NCI-H82 (cell line): ENCODE measurements at places on chromosomes 7 and 10.

- peak; percentile 49 for DNase-seq
Observed at GRCh38 chr7:128404143-128404681, 5.6 kb downstream of the IMPDH1 start.

- no peak for DNase-seq
Observed at GRCh38 chr7:78151229-78151628, 352.7 kb downstream of the PHTF2 start.

DNA sequence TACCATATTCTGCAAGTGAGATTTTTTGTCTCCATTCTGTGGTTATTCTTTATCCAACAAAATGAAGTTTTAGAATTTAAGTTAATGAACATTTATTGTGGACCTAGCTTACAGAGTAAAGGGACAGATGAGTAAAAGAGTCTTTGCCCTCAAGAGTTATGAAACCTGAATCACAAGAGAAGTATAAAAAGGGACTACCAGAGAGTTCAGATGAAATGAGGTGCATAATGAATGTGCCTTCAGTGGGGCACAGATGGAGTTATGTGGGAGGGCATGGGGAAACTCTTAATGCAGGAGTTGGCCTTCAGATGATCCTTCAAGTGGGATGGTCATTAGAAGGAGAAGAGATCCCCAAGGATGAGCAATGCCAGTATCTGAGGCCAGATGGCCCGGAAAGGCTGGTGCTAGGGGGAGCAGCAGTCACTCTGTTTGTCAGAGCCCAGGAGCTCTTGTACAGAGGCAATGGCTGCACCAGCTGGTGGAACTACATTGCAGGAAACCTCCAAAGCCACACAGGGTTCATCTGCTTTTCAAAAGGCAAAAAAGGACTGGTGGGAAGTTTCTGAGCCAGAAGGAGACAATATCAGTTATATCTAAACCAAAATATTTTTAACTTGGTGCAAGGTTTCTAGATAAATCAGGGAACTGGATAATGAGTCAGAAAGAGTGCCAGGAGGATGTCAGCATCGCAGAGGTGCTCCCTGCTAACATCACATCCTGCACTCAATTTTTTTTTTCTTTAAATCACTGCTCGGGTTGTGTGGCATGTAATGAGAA, 162.0 kb downstream of the KLF6 start:
- DNase-seq, result peak; percentile 1

DNA sequence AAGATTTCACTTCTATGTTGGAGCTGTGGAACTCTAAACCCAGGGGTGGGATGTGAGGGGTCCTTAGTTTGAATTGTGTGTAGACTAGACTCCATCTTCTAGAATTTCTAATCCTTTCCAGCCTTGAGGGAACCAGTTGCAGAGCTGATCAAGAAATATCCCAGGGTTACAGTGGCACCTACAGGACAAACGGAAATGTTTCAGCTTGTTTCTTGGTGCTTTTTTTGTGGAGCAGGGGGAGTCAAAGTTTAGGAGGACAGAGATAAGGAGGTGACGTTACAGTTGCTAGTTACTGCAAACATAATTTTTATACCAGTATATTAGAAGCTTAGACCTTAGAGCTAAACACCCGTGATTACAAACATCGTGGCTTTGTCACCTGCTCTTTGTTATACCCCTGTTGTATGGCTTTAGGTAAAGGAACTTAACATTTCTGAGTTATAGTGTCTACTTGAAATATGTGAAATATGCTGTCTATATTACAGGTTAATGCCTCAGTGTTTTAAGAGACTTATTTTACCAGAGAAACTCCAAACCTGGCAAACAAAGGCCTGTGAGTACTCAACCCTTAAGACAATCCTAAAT, 84.5 kb upstream of the DYNC1I1 start:
- peak; percentile 81 for DNase-seq

DNA sequence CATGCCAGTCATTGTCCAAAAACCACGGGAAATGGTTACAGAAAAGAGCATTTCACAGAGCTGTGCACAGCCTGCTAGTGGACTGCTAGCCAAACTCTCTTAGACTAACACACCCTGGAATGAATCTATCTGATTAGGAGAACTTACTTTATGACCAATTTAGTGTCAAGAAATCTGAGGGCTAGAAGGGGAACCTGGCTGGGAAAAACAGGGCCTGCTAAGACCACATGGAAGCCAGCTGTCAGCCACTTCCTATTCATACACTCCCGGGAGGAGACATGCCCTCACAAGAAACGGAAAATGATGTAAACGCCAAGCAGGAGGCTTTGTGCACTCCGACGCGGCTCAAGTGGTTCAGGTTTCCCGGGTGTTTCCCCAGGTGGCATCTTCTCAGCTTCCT, 54.8 kb downstream of the MPP7 start:
- DNase-seq, result no peak

GRCh38 chr10:11411926-11412545, 199.4 kb downstream of the USP6NL start:
- no peak for DNase-seq

GRCh38 chr7:81473236-81473635, 296.6 kb downstream of the HGF start:
- DNase-seq, result no peak

DNA sequence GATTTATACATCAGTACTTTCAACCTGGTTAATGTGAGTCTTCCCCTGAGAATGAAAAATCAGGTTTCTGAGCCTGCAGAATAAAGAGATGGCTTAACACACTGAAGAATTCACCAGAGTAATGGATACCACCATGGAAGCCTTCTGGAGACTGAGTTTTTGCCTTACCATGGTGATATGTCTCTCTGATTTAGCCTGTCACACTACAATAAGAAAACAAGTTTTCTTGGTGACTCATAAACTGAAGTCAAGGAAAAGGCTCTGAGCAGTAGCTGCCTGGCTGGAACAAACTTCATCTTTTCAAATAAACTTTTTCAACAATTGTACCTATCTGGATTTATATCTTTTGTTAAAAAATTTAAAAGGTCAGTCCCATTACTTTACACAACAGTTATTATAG, 229.0 kb downstream of the PRPF18 start:
- no peak for DNase-seq

- DNase-seq, result no peak
Observed at GRCh38 chr7:142313528-142313927, 55.7 kb upstream of the PRSS58 start.

- DNase-seq, result no peak
Observed at GRCh38 chr7:15625466-15625865, 61.0 kb downstream of the MEOX2 start.

GRCh38 chr10:16944986-16945385, 127.8 kb upstream of the RSU1 start:
- no peak for DNase-seq

DNA sequence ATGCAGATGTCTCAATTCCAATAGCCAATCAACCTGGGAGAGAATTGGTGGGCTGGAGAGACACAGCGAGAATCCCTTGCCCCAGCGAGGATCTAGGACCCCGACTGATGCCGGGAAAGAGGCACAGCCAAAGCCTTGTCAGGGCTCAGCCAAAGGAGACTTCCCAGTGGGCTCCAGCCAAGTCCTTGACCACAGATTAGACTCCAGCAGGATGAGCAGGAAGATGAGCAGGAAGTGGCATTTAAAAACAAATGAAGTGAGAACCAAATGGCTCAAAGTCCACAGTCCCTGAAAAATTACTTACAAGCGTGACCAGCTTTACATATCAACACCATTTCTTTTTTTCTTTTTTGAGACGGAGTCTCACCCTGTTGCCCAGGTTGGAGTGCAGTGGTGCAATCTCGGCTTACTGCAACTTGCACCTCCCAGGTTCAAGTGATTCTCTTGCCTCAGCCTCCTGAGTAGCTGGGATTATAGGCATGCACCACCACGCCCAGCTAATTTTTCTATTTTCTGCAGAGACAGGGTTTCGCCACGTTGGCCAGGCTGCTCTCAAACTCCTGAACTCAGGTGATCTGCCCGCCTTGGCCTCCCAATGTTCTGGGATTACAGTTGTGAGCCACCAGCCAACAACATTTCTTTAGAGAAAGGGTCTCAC, 40.2 kb downstream of the CTBP2 start:
- DNase-seq, result no peak

GRCh38 chr7:103857435-103857834, 132.0 kb downstream of the RELN start:
- peak; percentile 99 for DNase-seq

- peak; percentile 16 for DNase-seq
Observed at GRCh38 chr7:146982482-146982881, 865.9 kb downstream of the CNTNAP2 start.

GRCh38 chr7:88337572-88337971, 30.9 kb upstream of the STEAP4 start:
- DNase-seq, result no peak

- no peak for DNase-seq
Observed at GRCh38 chr7:95871896-95872295, 99.5 kb downstream of the DYNC1I1 start.

- DNase-seq, result peak; percentile 14
Observed at GRCh38 chr10:24790599-24790998, 66.9 kb upstream of the ARHGAP21 start.

GRCh38 chr7:151152643-151153513, 14.6 kb downstream of the GBX1 start:
- DNase-seq, result no peak

DNA sequence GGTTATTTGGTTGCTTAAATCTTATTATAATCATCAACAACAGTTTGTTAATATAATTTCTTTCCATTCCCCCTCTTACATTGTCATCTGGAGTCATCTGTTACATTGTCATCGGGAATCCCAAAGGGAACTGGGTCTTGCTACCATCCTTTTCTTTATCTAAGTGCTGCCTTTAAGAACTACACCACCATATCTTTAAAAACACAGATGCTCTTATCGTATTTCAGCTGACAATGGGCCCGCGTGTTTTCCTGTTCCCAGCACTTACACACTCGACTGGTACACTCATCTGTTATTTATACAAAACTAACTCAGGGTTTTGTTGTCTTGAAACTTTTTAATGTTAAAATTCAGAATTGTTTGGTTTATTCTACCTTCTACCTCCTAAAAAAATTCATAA, 256.2 kb upstream of the MGMT start:
- DNase-seq, result no peak

DNA sequence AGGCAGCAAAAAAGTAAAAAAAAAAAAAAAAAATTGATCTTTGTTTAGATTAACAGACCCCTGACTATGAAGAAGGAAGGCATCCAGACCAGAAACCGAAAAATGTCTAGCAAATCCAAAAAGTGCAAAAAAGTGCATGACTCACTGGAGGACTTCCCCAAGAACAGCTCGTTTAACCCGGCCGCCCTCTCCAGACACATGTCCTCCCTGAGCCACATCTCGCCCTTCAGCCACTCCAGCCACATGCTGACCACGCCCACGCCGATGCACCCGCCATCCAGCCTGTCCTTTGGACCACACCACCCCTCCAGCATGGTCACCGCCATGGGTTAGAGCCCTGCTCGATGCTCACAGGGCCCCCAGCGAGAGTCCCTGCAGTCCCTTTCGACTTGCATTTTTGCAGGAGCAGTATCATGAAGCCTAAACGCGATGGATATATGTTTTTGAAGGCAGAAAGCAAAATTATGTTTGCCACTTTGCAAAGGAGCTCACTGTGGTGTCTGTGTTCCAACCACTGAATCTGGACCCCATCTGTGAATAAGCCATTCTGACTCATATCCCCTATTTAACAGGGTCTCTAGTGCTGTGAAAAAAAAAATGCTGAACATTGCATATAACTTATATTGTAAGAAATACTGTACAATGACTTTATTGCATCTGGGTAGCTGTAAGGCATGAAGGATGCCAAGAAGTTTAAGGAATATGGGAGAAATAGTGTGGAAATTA, 19.4 kb downstream of the GATA3 start:
- no peak for DNase-seq

DNA sequence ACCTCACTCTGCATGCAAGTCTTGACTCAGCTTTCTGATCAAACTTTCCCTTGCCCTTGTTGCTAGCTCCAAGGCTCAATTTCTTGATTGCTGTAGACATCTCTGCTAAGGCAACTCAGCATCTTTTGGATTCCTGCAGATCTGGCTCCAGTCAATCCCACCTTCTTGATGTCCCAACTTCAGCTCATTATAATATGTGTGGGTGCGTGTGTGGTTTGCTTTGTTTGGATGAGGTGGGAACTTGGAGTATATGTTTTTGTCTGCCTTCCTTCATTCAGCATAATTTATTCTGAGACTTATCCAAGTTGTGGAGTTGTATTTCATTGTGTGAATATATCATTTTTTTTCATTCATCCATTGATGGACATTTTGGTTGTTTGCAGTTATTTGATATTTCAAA, 364.8 kb upstream of the IGFBP3 start:
- DNase-seq, result no peak

- no peak for DNase-seq
Observed at GRCh38 chr10:3866332-3866731, 81.3 kb upstream of the KLF6 start.
